ENCODE measurements at places on chromosomes 16 and 17.

GRCh38 chr16:4520913-4521312, 17.7 kb downstream of the CDIP1 start:
- no peak for DNase-seq

DNA sequence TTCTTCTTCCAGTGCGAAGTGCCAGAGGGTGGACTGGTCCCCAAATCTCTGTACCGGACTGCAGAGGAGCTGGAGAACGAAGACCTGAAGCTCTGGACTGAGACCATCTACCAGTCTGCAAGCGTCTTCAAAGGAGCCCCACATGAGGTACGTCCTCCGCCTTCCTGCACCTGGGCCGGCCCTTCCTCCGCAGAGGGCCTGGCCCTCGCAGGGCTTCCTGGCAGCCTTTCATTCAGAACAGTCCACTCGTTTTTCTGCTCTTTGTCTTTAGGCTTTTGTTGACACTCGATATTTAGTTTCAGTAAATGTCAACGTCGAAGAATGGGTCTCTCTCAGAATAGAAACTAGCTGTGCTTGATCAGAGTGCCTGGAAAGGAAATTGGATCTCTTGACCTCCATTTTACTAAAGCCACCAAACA, 68.6 kb downstream of the SEC14L1 start:
- DNase-seq, result no peak

DNA sequence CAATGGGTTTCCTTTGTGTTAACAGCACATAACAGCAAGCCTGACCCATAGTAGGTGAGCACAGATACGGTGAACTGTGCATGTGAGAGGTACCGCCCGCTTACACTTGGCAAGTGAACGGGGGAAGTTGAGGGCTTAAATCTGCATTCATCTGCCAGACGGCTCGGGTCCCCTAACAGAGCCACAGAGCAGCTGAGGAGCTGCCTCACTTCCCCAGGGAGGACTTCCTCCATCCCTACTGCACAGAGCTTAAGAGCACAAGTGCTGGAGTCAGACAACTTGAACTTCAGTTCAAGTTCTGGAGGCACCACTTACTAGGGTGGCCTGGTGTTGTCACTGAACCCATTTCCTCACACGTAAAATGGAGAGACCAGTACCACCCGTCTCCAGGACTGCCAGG, 13.4 kb downstream of the RAB5C start:
- no peak for DNase-seq

DNA sequence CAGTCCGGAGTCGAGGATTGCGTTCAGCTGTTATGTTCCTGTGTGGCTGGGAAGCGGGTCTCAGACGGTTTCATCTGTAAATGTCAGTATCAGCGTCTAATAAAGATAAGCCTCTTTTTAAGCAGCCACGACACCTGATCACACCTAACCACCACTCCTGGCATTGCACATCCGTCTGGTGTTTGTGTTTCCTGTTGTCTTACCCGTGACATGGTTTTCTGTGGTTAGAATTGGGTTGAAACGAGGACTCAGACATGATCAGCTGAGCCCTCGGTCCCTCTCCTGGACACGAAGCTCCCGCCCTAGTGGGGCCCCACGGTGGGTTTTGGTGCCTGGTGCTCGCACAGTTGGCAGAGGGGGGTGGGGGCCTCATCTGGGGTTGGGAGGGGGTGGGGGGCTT, 18.3 kb downstream of the CPNE7 start:
- DNase-seq, result no peak

- no peak for DNase-seq
Observed at GRCh38 chr17:4542003-4542725, 13.0 kb downstream of the MYBBP1A start.

DNA sequence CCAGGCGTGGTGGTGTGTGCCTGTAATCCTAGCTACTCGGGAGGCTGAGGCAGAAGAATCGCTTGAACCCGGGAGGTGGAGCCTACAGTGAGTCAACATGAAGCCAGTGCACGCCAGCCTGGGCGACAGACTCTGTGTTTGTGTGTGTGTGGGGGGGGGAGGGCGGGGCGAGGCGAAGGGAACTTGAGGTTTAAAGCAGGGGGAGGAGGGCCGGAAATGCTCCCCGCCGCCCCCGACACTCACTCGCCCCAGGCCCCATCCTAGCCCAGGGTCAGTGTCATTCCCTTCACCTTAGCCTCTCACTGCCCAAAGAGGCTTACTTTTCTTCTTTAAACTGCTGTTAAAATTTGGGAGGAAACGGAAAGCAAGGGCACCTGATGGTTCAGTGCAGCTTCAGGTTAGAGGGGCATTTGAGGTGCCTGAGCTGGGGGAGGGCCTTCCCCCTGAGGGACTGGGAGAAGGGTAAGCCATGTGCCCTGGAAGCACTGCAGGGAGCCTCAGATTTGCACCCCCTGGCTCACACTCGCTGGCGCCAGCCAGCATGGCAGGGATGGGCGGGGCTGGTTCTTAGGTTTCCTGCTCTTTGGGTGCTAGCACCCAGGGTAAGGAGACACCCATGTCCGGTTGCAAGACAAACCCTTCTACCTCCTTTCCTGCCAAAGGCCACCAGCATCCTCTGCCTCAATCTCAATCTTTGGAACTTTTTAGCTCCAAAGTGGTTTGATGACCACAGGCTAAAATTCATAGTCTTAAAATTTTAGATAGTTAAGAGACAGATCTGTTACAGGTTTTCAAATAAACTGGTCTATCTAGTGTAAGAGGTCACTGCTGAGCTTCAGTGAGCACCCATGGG, 2.2 kb upstream of the LIMD2 start:
- DNase-seq, result peak; percentile 56

GRCh38 chr17:13544765-13545164, 57.0 kb downstream of the HS3ST3A1 start:
- no peak for DNase-seq

DNA sequence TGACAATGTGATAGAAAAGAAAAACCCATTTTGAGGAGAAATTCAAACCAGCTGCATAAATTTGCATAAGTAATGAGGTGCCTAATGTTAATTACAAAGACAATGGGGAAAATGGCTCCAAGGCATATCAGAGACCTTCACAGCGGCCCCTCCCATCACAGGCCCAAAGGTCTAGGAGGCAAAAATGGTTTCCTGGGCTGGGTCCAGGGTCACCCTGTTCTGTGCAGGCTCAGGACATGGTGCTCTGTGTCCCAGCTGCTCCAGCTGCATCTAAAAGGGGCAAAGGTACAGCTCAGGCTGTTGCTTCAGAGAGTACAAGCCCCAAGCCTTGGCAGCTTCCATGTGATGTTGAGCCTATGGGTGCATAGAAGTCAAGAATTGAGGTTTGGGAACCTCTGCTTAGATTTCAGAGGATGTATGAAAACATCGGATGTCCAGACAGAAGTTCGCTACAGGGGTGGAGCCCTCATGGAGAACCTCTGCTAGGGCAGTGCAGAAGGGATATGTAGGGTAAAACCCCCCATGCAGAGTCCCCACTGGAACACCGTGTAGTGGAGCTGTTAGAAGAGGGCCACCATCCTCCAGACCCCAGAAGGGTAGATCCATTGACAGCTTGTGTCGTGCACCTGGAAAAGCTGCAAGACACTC, 40.6 kb downstream of the IKZF3 start:
- no peak for DNase-seq

GRCh38 chr16:89172528-89173173, 1.1 kb downstream of the CDH15 start:
- no peak for DNase-seq

DNA sequence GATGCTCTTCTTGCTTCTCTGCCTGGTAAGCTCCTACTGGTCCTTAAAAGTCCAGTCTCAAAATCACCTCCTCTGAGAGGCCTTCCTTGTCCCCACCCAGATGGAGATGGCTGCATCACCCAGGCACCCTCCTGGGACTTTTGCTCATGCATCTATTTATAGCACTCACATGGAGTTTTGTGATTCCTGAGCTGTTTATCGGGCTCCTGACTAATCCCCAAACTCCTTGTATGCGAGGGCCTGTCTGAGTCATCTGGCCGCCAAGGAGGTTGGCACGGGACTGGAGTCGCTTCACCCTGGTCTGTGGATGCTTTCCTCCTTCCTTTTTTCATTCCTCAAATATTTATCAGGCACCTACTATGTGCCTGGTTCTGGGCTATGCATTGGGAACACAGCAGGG, 2.3 kb upstream of the MAP2K3 start:
- DNase-seq, result no peak

GRCh38 chr16:49342336-49343265, 31.0 kb upstream of the C16orf78 start:
- DNase-seq, result no peak

- no peak for DNase-seq
Observed at GRCh38 chr16:86852135-86852534, 273.8 kb downstream of the FOXL1 start.

DNA sequence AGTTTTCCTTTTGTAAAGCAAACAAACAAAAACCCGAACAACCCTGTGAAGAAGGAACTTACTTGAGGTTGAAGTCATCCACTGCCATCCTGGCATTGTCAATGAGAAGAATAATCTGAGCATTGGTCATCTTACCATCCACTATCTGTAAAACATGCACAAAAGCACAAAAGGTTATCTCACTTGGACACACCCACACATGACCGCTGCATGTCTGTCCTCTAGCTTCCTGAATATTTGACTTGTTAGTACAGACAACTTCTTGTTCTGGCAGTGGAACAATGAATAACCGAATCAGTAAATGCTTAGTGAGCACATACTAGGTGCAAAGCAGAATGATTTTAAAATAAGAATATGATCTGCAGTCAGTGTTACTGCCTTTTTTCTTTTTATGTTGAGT, 6.1 kb downstream of the KRT23 start:
- no peak for DNase-seq

DNA sequence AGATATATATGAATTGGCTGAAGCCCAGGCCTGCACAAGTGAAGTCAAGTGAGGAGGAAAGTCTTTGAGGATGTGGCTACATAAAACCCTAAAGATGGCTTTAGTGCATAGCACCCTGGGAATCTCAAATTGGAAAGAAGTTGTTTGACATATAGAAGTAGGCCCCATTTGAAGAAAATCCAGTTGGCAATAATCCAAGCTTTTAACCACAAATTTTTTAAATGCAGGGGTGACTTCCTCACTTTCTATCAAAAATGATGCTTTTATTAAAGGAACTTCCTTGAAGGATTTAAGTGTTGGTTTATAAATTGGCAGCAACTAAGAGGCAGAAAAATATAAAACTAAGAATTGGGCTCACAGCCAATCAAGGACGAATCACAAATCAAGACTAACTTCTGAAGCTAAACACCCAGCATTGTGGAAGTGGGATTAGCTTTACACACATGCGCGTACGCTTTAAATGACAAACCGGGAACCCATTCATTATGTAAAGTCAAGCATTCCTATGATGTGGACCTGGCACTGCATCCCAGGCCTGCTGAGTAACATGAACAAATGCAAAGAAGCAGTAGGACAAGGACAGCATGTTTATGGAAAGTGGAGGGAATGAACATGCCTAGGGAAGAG, 63.3 kb downstream of the NOG start:
- DNase-seq, result no peak

DNA sequence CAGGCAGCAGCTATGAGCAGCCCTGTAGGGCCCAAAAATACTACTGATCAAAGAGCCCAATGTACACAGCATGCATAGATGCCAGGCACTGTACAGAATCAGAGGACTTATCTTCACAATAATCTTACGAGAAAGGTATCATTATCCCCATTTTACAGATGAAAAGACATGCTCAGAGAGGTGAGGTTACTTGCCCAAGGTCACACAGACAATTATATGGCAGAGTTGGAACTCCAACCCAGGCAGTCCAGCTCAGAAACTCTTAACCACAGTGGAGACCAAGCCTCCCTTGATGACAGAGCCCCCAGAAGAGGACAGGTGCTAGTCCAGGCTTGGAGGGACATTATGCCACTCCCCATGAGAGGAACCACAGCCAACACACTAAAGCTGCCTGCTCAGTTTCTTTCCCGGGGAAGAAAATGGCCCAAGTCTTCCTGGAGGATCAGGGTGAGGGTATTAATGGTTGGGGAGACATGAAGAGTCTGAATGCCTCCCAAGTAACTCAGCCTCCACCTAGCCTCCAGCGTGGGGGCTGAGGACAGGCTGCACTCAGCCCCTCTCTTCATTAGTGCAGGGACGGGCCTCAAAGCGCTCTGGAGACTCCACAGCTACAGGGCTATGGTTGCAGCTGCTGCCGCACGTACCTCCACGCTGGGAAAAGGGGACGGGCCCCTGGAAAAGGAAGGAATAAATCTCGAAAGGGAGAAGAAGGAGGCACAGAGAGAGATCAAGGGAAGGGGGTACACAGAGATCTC, 826 bp downstream of the UNC119 start:
- DNase-seq, result no peak

GRCh38 chr16:66069587-66069986, 296.9 kb upstream of the CDH5 start:
- DNase-seq, result no peak

DNA sequence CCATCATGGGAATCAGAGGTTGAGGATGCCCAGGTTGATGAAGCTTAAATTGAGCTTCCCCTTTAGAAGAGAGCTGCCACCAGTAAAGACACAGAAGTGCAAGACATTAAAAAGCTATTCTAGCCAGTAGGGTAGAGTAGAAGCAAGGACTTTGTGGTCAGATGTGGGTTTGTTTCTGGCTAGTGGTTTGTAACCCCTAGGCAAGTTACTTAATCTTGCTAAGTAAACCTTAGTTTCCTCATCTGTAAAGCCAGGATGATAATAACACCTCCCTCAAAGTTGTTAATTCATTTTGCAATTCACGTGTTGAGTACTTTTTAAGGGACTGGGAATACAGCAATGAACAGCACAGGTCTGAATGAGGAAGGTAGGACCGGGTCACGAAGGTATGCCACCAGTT, 3.6 kb downstream of the SNTB2 start:
- DNase-seq, result no peak

DNA sequence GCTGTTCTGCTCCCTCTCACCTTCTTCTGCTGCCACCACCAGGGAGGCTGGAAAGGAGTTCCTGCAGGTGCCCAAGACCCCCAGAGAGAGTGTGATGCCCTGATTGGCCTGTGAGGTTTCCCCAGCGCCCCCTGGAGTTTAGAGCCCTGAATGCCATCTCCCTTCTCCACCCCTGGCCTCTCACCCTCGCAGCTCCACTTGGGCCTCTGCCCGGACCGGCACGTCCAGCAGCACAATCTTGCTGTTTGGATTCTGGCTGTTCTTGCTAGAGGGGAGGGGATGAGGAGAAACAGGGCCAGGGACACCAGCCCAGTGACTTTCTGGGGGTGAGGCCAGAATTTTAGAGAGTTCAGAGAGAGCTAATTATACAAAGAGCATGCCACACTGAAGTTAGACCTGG, 12.5 kb upstream of the FAM171A2 start:
- DNase-seq, result no peak

GRCh38 chr17:11561702-11562101, 36.6 kb upstream of the DNAH9 start:
- DNase-seq, result no peak

GRCh38 chr17:946510-947236, 32.9 kb downstream of the NXN start:
- no peak for DNase-seq

DNA sequence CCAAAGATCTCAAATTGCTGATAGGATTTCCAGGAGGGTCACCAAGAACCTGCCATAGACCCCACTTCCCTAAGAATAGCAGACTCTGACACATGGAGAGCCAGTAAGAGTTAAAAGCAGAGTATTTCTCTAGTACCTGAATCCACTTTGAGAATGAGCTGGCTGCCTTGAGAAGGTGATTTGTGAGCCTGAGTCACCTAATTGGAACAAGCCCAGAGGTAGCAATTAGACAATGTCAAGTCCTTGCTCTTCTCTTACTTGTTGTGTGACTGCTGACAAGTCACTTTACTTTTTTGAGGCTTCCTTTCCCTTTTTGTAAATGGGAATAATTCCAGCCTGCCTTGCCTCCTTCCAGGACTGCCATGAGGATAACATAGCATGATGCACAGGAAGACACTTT, 76.1 kb upstream of the ASIC2 start:
- DNase-seq, result no peak
